ENCODE measurements at places on chromosomes 5 and 9. TPM values are rescaled to one million over a fixed set of nuclear protein-coding genes. Genes with fewer than 3 reads are reported as not detected.
A peak's percentile ranks its signal among the peaks of the same experiment; 100 is the strongest.

FBXL7 gene
- not detected for total RNA-seq

- no peaks in the 10 kb centered on the region for H3K4me1 ChIP-seq
- H3K27me3 ChIP-seq = no peaks in the 10 kb centered on the region
- no peak overlapping the region for H3K4me3 ChIP-seq
- no peak for DNase-seq
These were observed 56.9 kb downstream of the PDE6A start for GRCh38 chr5:149887622-149888183.

ITGA2 gene
- 1.7 TPM for total RNA-seq

GRCh38 chr5:146646441-146646840, 130.5 kb upstream of the GPR151 start:
- no peak for DNase-seq
- no peaks in the 10 kb centered on the region for H3K36me3 ChIP-seq
- H3K27ac ChIP-seq = no peak overlapping the region
- H3K4me3 ChIP-seq = no peak overlapping the region
- H3K27me3 ChIP-seq = no peaks in the 10 kb centered on the region
- no peaks in the 10 kb centered on the region for H3K4me1 ChIP-seq

GRCh38 chr5:17087035-17087434, 130.4 kb upstream of the BASP1 start:
- H3K27me3 ChIP-seq = no peaks in the 10 kb centered on the region
- H3K36me3 ChIP-seq = no peaks in the 10 kb centered on the region
- no peak overlapping the region for H3K27ac ChIP-seq
- H3K4me3 ChIP-seq = no peak overlapping the region
- no peaks in the 10 kb centered on the region for H3K4me1 ChIP-seq
- DNase-seq = no peak

DNA sequence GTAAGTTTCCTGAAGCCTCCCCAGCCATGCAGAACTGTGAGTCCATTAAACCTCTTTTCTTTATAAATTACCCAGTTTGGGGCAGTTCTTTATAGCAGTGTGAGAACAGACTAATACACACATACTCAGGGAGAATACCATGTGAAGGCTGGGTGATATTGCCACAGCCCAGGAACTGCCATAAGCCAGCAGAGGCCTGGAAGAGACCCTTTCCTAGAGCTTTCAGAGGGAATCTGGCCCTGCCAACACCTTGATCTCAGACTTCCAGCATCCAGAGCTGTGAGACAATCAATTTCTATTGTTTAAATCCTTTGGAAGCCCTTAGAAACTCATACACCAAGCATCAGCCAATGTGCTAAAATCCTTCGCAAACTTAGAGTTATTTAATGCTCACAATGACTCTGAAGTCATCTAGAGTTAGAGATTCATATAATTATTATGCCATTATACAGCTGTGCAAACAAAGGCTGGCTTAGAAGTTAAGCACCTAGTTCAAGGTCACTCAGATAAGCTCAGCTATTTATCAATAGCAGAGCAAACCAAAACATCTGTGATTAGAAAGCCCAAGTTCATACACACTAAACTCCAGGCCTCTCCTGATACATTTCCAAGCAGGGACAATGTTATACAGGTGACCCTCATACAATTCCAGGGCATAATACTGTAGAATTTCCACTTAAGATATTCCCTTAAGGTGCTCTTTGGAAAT, 531.8 kb upstream of the DAP start:
- no peaks in the 10 kb centered on the region for H3K4me1 ChIP-seq
- H3K27me3 ChIP-seq = peaks cover 6% of the 10 kb centered on the region

C5orf58 gene
- total RNA-seq = not detected

DNA sequence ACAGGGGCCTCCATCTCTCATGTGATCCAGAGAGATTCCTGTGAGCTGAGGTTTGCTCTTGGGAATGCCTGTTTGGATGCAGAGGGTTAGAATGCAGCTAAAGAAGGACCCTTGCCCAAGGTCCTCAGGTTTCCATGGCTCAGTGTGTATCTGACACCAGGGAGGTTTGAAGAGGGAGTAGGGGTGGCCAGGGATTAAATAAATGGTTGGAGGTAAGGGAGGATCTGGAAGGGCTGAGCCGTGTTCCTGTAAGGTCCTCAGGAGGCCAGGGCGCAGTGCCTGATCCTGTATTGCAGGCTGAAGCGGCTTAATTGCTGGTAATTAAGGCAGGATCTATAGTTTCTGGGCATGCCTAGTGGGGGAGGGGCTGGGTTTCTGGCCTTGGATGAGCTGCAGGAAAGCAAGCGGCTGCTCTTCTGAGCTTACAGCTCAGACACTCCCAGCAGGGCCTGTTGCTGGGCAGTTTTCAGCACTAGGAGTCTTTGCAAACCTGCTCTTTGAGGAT, 41.5 kb upstream of the MAP1B start:
- H3K27me3 ChIP-seq = peaks cover 32% of the 10 kb centered on the region
- no peak overlapping the region for H3K4me3 ChIP-seq
- no peak for DNase-seq
- H3K36me3 ChIP-seq = no peaks in the 10 kb centered on the region

- H3K4me1 ChIP-seq = no peaks in the 10 kb centered on the region
- DNase-seq = no peak
- H3K36me3 ChIP-seq = no peaks in the 10 kb centered on the region
- no peaks in the 10 kb centered on the region for H3K27me3 ChIP-seq
These were observed 861.9 kb downstream of the CDH18 start for GRCh38 chr5:19125956-19126713.

PIP5K1B gene
- 2.5 TPM for total RNA-seq

GRCh38 chr5:154575546-154576428, 97.8 kb upstream of the HAND1 start:
- no peaks in the 10 kb centered on the region for H3K4me1 ChIP-seq
- H3K27ac ChIP-seq = no peak overlapping the region
- H3K36me3 ChIP-seq = no peaks in the 10 kb centered on the region
- no peak for DNase-seq
- peaks cover 28% of the 10 kb centered on the region for H3K27me3 ChIP-seq

PCDHB12 gene
- total RNA-seq = not detected

DNA sequence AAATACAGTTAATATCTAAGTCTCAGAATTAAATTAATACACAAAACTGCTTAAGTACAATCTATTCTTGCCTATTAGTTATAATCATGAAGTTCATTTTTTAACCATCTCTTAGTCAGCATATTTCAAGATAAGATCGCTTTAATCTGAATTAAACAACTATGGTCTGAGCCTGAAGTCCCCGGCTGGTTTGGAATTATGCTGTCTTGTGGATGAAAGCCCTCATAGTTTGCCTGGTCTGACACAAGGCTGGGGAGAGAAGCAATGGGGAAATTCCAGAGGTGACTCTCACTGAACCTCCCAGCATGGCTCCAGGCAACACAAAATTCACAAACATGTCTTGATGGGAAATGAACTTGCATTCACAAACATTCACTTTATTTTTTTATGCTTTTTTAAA, 28.0 kb upstream of the GRAMD2B start:
- peaks cover 4% of the 10 kb centered on the region for H3K36me3 ChIP-seq
- no peak for DNase-seq

PAEP gene
- not detected for total RNA-seq

GRCh38 chr5:37915097-37915736, 75.4 kb upstream of the GDNF start:
- no peak for DNase-seq
- H3K4me1 ChIP-seq = no peaks in the 10 kb centered on the region
- H3K36me3 ChIP-seq = no peaks in the 10 kb centered on the region
- no peak overlapping the region for H3K4me3 ChIP-seq

DNA sequence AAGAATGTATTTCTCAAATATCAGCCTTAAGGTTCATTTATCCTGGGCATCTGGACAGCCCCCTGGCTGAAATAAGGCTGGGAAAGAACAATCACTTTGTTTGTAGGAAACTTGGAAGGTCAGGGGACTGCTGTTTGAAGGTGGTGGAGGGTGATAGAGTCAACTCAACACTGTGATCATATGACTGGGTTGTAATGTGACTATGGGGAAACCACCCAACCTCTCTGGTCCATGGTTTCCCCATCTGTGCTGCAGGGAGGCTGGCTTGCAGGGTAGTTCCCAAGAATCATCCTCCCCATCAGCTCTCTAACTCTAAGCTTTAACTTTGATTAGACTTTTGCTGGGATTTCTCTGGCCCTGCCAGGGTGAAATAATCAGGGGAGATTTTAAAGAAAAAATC, 10.0 kb downstream of the INSYN2B start:
- no peaks in the 10 kb centered on the region for H3K36me3 ChIP-seq
- no peak overlapping the region for H3K4me3 ChIP-seq
- DNase-seq = no peak
- no peaks in the 10 kb centered on the region for H3K27me3 ChIP-seq

PCDHGB5 gene
- total RNA-seq = 0.21 TPM

- DNase-seq = no peak
- H3K36me3 ChIP-seq = no peaks in the 10 kb centered on the region
- peaks cover 43% of the 10 kb centered on the region for H3K27me3 ChIP-seq
- H3K27ac ChIP-seq = no peak overlapping the region
These were observed 14.4 kb downstream of the GDNF start for GRCh38 chr5:37825334-37825915.

GRCh38 chr5:150596826-150597225, 43.6 kb upstream of the SYNPO start:
- no peak overlapping the region for H3K4me3 ChIP-seq
- H3K27me3 ChIP-seq = no peaks in the 10 kb centered on the region
- no peak for DNase-seq
- H3K27ac ChIP-seq = no peak overlapping the region
- H3K36me3 ChIP-seq = no peaks in the 10 kb centered on the region

GRCh38 chr5:112445626-112446350, 26.7 kb upstream of the EPB41L4A start:
- no peak overlapping the region for H3K4me3 ChIP-seq
- H3K27ac ChIP-seq = no peak overlapping the region
- no peak for DNase-seq
- no peaks in the 10 kb centered on the region for H3K4me1 ChIP-seq
- H3K36me3 ChIP-seq = peaks cover 2% of the 10 kb centered on the region

- DNase-seq = no peak
- no peak overlapping the region for H3K4me3 ChIP-seq
- H3K36me3 ChIP-seq = no peaks in the 10 kb centered on the region
These were observed 70.7 kb downstream of the RFK start for GRCh38 chr9:76323490-76323889.

ZMAT2 gene
- 53.7 TPM for total RNA-seq

DNA sequence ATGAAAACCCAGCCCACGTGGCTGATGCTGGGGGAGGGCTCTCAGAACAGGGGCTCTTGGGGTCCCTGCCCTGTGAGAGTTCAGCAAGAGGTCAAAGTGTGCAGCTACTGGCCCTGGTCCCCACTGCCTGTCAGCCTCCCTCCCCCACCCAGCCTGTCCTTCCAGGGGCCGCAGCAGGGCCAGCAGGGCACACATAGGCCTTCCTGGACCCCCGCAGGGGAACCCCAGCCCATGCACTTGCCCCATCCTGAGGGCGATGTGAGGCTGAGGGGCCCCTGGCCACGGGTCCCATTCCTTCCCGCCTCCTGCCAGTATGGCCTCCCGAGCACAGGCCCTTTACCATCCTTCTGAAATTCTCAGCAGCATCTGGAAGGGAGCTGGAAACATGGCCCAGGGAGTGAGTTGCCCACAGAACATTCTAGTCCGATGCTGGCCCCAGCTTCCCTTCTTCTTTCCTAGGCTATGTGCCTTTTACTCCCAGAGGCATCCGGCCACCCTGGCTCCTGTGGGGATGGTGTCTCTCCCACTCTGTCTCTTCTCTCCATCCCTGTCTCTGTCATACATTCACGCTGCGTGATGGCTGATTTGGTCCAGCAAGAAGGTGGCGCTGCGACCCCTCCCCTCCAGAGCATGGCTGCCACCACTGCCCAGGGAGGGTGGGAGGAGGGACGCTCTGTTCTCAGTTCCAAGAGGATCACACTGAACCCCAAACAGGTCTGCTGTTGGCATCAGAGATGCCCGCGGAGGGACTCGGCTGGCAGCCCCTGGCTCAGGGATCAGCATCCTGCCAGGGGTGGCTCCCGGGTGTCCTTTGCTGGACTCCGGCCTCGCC, 19.6 kb downstream of the MRPL36 start:
- peaks cover 14% of the 10 kb centered on the region for H3K27me3 ChIP-seq
- no peak overlapping the region for H3K4me3 ChIP-seq
- peaks cover 15% of the 10 kb centered on the region for H3K4me1 ChIP-seq
- no peaks in the 10 kb centered on the region for H3K36me3 ChIP-seq
- DNase-seq = no peak

GRCh38 chr5:61346511-61346910, 14.5 kb downstream of the ZSWIM6 start:
- peaks cover 29% of the 10 kb centered on the region for H3K4me1 ChIP-seq
- H3K27ac ChIP-seq = no peak overlapping the region
- no peak overlapping the region for H3K4me3 ChIP-seq
- no peak for DNase-seq
- H3K36me3 ChIP-seq = peaks cover 1% of the 10 kb centered on the region

DNA sequence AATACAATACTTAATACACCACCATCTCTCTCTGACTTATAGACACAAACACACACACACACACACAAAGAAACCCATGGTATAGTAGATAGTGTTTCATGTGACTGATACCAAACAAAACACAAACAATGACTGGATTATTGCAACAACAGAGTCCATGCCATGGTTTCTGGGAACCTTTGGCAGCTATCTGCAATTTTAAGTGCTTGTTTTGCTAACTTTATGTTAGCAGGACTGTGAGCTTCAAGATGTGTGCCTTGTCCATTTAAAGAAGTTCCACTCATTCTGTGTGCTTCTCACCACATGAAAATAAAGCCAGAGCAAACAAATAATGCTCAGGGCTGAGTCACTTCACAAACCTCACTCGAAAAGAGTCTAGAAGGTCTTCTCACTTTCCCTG, 15.1 kb upstream of the LURAP1L start:
- no peak overlapping the region for H3K4me3 ChIP-seq
- no peaks in the 10 kb centered on the region for H3K27me3 ChIP-seq
- H3K36me3 ChIP-seq = peaks cover 1% of the 10 kb centered on the region
- H3K4me1 ChIP-seq = no peaks in the 10 kb centered on the region
- no peak overlapping the region for H3K27ac ChIP-seq
- no peak for DNase-seq

NIPSNAP3A gene
- 9.2 TPM for total RNA-seq

DNA sequence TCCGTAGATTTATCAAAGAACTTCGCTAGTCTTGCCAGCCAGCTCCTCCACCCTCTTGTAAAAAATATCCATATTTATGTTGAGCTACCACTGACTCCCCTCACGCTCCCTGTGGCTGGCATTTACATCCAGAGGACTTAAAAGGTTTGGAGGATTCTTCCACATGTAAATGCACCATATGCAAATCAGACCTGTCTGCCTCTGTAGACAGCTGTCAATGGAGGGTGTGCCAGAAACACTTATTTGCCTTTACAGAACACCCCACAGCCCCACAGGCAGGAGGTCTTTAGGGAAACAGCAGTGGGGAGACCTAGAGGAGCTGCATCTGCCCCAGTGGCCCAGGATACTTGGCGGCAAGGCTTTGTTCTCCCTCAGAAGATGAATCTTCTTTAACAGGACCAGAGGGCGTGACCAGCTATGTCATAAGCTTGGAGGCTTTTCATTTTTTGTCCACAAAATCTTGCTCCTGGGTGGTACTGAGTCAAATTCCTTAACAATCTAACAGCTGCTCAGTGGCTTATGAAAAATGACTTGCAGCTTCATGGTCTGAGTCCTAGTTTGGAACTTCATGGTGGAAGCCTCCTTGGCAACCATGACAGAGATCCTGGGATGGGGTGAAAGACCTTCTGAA, 535.8 kb downstream of the EBF1 start:
- H3K4me3 ChIP-seq = no peak overlapping the region
- H3K27ac ChIP-seq = no peak overlapping the region
- no peak for DNase-seq
- H3K27me3 ChIP-seq = peaks cover 9% of the 10 kb centered on the region

GRCh38 chr5:177428574-177429217, 2.2 kb downstream of the GRK6 start:
- H3K4me1 ChIP-seq = peaks cover 66% of the 10 kb centered on the region
- H3K27ac ChIP-seq = peak overlapping the region; percentile 90
- no peak for DNase-seq
- H3K4me3 ChIP-seq = peak overlapping the region; percentile 95
- no peaks in the 10 kb centered on the region for H3K27me3 ChIP-seq
- H3K36me3 ChIP-seq = peaks cover 6% of the 10 kb centered on the region

Data from activated T-cell treated with anti-CD3 and anti-CD28 coated beads, Interleukin-2, amount 50 U/mL, for 72 hours (primary cell).